Activated CD4-positive, alpha-beta T cell treated with anti-CD3 and anti-CD28 coated beads, Interleukin-2, amount 50 U/mL, for 4 hours (primary cell): ENCODE measurements at places on chromosomes 12 and 14.
A peak's percentile ranks its signal among the peaks of the same experiment; 100 is the strongest.

DNA sequence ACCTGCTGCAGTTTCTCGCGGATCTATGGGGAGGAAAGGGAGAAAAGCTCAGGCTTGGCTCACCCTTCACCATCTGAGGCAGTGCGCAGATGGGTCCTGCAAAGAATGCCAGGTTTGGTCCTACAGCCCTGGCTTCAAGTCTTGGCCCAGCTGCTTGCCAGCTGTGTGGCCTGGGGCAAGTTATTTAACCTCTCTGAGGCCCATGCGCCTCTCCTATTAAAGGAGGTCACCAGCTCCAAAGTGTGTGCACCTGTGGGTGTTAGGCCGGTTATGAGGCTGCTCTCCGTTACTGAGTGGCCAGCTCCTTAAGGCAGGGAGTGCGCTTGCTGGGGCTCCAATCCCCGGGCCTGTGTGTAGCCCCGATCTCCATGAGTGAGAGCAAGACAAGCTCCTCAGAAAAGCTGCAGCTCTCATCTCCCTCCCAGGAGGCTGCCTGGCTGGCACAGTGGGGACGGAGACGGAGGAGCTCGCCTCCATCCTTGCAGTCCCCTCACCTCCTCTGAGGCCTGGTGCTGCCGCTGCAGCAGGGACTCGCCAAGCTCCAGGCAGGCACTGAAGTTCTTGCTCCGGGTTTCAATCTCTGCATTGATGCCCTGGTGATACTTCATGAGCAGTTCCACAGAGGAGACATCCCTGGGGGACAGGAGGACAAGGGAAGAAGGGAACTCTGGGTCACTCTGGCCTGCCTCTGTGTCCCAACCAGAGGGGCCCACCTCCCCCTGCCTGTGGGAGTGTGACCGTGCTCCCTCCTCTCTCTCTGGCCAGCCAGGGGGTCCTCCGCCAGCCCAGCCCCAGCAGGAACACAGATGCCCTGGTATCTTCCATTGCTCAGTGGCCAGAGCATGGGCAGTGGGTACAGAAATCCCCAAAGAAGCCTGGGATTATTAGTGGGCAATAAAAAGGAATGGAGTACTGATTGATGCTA, 65.1 kb downstream of the PLEKHG3 start:
- no peak for DNase-seq

GRCh38 chr12:64694130-64695040, 64.8 kb downstream of the GNS start:
- no peak for DNase-seq

DNA sequence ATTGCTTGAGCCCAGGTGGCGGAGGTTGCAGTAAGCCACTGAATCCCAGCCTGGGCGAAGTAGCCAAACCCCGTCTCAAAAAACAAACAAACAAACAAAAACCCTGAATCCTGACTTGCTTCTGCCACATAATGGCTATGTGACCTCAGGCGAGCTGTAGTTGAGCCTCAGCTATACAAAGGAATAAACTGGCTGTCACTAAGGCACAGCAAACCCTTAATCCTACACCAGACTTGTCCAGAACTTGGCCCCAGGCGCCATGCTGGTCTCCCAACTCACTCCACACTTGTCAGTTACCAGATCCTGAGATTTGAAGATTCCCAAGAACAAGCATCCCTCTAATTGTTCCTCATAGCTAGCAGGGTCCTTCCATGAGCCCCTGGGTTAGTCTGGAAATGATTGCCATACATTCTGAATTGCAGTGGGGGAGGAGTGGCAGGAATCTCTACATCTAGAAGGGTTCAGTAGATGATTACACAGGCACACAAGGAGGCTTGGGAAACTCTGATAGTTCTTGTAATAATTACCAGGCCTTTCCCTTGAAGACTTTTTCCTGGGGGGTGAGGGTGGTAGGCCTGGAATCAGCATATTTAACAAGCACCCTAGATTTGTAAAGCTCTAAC, 9.9 kb downstream of the MAP3K12 start:
- DNase-seq, result no peak

DNA sequence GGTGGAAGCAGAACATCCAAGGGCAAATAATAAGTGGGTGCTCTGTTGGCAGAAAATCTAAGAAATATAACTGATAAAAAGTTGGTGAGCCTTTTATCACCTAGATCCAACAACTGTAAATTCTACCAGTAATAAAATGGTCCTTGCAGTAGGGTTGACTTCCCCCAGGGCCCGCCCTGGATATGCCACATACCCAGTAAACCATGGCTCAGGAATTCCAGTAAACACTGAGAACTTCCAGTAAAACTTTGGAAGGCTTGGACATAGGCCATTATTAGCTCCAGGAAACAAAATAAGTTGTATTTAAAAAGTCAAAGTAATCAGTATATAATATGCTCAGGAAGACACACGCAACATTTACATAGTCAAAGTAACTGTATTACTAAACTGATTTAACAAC, 402.2 kb downstream of the BCAT1 start:
- DNase-seq, result no peak

- DNase-seq, result peak; percentile 34
Measured at GRCh38 chr12:104498211-104498801, 41.6 kb downstream of the CHST11 start.

- DNase-seq, result no peak
Measured at GRCh38 chr14:39203659-39204606, 28.9 kb downstream of the PNN start.

DNA sequence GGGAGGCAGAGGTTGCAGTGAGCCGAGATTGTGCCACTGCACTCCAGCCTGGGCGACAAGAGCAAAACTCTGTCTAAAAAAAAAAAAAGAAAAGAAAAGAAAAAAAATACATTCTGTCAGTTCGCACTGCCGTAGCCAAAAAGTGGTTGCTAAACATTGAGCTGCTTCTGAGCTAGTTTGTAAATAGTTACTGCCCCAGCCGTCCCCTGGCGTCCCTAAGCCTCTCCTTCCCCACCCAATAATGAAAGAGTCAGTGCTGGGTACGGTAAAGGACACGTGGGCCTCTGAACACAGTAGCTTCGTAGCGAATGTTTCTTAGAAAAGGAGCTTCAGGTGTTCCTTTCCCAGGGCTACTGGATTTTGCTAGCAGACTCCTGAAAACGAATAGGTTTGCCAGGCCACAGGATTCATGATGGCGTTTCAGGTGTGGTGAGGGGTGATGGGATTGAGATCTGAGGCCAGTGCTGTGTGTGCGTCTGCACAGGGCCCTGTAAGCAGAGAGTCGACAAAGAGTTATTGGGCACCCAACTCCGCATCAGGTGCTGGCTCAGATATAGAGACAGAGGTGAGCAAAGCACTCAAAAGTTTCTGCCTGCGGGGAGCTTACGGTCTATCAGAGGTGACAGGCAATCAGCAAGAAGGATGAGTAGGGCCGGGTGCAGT, 94.1 kb downstream of the LGMN start:
- DNase-seq, result no peak

DNA sequence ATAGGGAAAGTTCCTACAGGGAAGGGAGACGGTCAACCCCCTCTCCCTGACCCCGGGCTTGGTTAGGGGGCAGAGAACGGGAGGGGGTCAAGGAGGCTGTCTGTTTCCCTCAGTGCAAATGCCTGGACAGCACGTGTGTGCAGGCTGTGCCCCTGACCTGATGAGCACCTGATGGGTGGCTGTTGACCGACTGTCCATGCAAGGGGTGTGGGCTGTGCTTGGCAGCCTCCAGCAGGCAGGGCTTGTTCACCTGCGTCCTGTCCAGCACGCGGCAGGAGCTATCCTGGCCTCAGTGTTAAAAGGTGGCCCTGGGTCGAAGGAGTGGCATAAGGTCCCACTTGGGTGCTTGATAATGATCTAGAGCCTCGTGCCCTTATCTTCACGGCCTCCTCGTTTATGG, 221.0 kb downstream of the CACNA1C start:
- DNase-seq, result no peak

GRCh38 chr14:93009471-93010129, 86.7 kb downstream of the CHGA start:
- DNase-seq, result no peak

DNA sequence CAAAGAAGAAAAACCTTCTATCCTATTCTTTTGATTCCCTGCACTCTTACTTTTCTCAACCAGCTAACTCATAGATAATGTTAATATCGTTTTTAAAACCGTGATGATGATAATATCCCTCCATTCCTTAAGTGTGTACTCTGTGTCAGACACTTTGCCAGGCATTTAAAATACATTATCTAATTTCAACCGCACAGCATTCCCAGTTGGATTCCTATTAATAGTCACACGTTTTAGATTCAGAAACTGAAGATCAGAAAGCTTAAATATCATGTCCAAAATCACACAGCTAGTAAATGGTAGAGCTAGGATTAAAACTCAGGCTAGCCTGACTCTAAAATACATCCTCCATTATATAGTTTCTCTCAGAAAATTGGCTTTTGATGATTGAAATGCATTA, 366.0 kb downstream of the NELL2 start:
- DNase-seq, result no peak

DNA sequence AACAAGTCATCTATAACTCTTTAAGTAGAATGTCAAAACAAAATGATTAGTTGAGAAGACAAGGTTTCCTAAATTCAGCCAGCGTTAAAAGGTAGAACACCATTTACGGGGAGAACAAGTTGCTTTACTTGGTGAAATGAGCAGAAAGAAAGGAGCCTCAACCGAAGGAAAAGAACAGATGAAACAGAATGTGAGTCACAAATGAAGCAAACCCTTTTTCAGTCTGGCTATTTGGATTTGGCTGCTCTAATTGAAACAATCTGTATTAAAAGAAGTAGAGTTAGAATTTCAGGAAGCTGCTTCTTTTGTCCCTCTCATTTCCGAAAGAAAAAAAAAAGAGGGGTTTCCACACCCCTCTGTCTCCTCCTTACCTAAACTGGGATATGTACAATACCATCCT, 34.6 kb downstream of the CEP128 start:
- no peak for DNase-seq

- DNase-seq, result no peak
Measured at GRCh38 chr12:102503056-102503681, 22.8 kb upstream of the IGF1 start.

DNA sequence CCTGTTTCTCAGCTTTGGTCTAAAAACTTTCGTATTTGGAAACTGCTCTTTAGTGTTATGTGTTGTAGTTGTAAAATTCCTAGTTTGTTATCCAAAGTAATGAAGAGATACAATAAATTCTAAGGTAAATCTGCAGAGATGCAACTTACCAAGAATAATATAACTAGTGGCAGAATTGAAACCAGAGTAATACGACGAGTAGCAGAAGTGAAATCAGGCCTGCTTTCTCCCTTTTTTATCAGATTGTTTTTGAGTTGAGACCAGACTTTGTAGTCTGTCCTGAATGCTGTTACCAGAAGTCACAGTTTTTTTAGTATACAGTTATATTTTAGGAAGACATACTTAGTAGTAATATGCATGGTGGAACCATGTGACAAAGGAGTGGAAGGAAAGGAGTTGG, 12.5 kb downstream of the PAPOLA start:
- DNase-seq, result no peak

DNA sequence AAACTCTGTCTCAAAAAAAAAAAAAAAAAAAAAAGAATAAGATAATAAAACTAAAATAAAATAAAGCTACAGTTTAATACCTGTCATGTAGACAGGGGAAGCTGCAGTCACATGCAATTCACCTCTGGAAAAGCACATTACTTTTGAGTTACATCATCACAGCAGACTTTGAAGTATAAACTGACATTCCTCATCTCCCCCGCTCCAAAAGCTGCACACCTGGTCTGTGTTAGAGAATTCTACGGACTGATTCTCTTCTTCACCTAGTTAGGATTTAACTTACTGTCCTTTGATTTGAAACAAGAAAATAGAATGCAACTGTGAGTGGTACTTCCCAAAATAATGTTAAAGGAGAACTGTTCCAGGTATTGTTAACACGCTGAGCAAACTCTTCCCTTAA, 25.1 kb downstream of the SPPL3 start:
- DNase-seq, result no peak

- DNase-seq, result peak; percentile 52
Measured at GRCh38 chr12:132218915-132219314, 74.7 kb downstream of the NOC4L start.

DNA sequence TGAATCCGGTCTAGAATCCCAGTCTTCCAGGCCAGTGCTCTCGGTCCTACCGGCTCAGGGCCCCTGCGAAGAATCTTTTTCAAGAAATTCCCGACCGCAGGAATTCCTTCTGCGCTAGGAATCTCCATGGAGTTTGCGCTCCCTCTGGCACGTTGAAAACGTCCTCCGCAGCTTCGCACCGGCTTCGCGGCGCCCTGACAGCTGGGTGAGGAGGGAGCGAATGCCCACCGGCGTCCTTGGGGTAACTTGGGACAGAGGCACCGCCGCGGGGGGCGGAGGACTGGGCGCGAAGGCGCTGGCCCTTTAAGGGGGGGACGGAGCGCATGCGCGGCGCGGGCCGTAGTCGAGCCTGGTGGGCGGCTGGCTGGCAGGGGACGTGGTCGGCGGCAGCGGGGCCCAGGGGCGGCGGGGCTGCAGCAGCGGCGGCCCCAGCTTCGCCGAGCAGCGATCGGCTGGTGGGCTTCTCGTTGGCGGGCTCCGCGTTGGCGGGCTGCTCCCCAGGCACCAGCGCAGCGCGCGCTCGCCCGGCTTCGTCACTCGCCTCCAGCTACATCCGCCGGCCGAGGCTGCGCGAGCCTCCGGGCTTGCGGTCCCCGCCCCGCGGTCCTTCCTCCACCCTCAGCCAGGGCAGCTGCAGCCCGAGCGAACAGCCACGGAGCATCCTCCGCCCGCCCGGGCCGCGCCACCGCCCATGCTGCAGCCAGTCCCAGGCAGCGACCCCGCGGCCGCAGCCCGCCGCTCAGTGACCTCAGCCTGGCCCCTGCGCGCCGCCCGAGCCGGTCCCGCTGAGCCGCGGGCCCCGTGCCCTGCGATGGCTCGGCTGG, at the start of gene VASH1:
Gene VASH1, plus strand, starts transcription at position 333 of the 824 bp plus-strand sequence. CDS start 1,354 bp downstream, outside the sequence.
- peak; percentile 28 for DNase-seq

GRCh38 chr12:7395950-7396349, 48.0 kb downstream of the CD163L1 start:
- no peak for DNase-seq

- DNase-seq, result no peak
Measured at GRCh38 chr12:89234324-89235114, 117.8 kb downstream of the DUSP6 start.

DNA sequence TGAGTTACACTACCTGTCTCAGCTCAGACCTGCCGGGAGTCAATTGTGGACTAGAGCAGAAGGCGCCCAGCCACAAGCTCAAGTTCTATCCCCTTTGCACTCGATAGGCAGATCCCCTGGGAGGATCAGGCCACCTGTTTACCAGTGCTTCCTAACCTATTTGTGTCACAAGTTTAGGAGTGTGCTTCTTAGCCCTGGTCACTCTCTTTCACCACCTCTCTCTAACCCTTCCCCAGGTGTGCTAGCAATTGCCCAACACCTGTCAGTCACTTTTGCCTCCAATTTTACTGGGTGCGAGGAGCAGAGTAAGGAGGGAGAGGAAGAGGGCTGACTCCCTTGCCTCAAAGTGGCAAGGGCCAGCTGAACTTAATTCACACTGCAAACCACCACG, 745 bp upstream of the NAA30 start:
- DNase-seq, result no peak

DNA sequence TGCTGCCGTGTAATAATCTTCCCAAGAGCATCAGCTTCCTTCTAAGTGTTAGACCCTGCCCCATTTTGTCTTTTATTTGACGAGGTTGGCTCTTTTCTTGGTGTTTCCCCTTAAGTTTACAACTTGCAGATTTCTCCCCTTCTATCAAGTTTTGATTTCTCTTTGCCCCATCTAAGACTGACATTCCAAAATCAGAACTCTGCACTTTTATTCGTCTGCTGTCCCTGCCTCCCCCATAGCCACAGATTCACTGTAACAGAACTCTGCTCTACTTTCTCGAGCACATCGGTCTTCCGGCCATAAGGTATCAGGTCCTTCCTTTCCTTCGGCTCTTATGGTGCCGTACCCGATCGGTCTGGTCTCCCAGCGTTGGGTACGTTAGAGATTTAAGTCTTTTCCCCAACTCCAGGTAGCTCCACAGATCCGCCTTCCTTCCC, 563 bp downstream of the DCP1B start:
- DNase-seq, result no peak

GRCh38 chr12:107903341-107904061, 129.0 kb downstream of the ASCL4 start:
- DNase-seq, result no peak
